ENCODE measurements at places on chromosomes 13 and 19.

GRCh38 chr13:91119643-91120042, 227.8 kb upstream of the MIR17HG start:
- no peak for DNase-seq

GRCh38 chr13:103873725-103874124, 807.5 kb upstream of the SLC10A2 start:
- no peak for DNase-seq

DNA sequence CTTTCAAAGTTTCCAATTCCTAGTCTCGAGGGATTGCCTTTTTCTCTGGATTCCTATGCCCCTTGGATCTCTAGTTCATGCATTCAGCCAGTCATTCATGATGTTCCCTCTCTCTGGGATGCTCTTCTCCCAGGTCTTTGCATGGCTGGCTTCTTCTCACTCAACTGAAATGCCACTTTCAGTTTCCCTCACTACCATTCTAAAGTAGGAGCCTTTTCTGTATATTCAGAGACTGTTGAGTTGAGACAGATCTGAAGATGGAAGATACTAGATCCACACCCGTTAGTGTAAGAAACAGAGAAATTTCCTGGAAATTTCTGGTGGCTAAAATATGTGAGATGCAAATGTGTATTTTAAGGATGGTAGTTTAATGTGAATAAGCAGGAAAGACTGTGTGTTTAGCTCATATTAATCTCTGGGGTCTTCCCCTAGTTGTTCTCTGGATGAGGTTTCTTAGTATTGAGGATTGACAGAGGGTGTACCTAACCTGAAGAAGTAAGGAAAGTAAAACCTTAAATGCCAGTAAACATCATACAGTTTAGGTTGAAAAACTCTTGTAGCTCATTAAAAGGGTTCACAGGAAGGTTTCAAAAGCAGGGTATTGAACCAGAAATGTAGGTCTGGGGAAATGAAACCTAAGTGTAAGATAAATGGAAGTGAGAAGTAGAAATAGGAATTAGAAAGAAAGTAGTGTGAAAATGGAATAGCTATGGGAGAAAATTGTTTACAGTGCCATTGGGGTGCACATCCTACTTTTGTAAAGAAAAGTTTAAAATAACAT, 331.3 kb downstream of the NDFIP2 start:
- no peak for DNase-seq

DNA sequence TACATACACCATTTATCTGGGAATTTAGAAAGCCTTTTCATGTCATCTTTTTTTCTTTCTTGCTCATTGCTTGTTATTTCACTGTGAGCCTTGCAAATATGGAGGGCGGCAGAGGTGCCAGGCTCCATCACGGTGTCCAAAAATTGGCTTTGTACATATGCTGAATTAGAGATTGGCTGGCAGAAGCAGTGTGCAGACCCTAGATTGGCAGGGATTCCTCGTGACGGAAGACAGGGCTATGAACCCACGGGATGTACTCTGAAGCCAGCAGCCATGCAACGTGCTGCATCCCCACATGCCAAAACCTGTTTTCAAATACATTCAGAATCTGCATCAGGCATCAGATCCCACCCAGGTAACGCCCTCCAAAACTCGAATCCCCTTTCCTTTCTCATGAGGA, 142.8 kb downstream of the ZIC5 start:
- no peak for DNase-seq

- no peak for DNase-seq
Measured at GRCh38 chr19:54173951-54174834, 1.2 kb upstream of the TMC4 start.

DNA sequence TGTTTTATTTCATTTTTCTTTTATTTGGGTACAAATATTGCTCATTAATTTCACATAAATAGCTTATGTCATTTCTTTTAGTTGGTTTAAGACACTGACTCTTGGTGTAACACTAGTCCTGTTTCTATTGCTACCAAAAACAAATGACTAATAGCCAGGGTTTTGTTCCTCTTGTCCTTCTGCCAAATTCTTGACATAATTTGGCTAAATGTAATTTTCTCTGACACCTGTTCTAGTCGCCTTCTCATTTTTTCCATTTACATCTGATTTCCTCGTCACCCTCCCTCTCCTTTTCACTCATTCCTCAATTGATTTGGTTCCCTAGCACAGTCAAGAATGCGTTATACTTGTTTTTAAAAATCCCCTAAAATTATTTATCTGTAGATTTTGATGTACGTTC, 1718.7 kb downstream of the EFNB2 start:
- DNase-seq = no peak

- DNase-seq = no peak
Measured at GRCh38 chr13:30222254-30222653, 85.1 kb downstream of the KATNAL1 start.

Data from lung (tissue), 17 donors.